AG09309 (cell line): ENCODE measurements at places on chromosomes 13 and 19.

DNA sequence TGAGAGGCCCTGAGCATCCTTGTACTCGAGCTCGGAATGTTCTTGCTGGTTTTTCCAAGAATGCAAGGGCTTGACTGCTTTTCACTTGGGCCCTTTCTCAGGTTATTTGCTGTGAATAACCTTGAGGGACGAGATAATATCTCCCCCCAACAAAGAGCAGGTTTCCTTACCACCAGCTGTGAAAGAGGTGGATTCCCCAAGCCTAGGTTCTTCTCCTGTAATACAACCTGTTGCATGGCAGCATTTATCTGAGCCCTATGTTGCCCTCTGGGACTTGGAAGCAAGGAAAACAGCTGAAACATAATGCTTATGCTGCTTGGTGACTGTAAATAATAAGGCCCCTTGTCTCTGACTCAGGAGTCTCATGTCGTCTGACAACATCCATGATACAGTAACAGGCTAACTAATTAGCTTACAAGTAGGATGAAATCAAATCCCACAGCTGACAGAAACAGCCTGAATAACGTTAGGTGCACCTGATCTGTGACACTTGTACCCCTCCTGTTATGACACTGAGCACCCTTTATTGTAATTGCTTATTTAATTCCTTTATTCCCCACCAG, 43.6 kb upstream of the RCBTB2 start:
- no peak for DNase-seq

GRCh38 chr13:82010780-82011179, 1669.9 kb upstream of the SPRY2 start:
- DNase-seq: no peak

DNA sequence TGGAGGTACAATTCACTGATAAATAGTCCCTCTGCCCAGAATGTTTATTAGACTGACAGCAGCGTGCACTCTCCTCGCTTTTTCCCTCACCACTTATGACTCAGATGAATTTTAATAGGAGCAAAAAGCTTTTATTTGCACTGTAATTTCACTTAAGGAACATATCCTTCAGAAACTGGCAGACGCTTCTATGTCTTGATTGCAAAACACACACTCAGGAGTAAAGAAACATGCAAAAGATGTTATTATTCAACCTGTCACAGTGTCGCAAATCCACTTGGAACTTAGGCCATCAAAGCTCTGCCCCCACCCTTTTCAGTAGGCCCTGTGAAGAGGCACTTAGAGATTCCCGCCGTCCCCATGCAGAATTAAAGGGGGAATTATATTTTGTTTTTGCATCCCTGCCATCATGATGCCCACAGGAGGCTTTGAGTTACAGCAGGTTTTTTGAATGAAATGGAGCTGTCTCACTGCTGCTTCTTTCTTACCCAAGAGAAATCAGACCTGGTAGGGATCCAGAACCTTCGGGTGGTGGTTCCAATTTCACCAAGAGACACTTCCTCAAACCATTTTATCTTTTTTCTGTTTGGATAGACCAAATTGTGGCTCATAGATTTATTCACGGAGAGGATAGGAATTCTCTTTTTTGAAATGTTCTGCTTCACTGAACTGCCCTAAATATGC, 74.5 kb downstream of the GGACT start:
- DNase-seq: peak; percentile 47

DNA sequence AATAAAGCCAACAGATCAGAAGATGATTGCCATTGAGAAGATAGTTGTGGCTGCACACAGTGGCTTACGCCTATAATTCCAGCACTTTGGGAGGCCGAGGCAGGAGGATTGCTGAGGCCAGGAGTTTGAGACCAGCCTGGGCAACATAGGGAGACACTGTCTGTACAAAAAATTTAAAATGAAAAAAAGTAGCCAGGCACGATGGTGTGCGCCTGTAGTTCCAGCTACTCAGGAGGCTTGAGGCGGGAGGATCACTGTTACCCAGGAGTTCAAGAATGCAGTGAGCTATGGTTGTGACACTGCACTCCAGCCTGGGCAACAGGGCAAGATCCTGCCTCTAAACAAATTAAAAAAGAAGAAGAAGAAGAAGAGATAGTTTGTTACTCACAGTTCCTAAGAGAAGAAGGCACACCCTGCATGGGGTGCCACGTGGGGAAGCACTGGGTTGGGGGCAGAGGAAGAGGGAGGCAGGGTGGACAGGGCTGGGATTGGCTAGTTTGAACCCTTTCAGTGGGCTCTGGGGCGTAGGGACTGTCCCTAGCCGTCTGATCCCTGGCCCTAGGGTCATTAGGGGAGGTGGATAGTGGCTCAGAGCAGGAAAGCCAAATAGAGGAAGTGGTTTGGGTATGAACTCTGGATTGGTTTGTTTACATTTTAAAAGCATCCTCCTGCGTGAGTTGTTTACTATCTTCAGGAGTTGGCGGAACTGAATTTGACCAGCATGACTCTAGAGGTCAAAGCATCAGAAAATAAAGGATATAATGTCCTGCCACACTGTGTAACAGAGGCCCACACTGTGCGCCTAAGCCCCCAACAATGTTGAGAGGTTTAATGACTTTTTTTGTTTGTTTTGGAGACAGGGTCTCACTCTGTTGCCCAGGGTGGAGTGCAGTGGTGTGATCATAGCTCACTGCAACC, 60.5 kb upstream of the MEDAG start:
- DNase-seq: no peak

DNA sequence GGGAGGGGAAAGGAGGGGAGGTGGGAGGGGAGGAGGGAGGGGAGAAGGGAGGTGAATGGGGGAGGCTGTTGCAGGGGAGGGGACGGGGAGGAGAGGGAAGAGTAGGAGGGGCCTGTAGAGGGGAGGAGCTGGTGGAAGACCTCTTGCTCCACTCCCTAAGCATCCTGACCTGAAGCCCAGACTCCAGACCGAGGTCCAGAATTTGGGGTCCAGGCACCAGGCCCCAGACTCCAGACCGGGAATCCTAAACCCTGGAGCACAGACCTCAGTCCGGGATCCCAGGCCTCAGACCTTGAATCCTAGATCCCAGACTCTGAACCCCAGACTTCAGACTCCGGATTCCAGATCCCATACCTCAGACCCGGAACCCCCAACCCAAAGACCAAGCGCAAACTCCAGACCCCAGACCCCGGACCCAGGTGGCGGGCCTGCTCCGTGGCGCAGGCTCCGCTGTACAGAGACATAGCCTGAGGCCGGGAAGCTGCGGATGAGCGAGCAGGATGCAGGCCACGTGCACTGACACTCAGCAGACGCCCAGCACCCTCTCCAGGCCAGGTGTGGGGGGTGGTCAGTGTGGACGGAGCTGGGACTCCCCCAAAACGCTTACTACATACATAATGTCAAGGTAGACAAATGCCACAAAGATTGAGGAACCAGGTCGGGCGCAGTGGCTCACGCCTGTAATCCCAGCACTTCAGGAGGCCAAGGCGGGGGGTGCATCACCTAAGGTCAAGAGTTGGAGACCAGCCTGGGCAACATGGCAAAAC, 710 bp upstream of the BTBD2 start:
- DNase-seq: peak; percentile 49

GRCh38 chr19:48329167-48329891, 4.0 kb downstream of the EMP3 start:
- DNase-seq: no peak

- DNase-seq: no peak
Observed at GRCh38 chr19:15015946-15016542, 33.2 kb upstream of the CASP14 start.

DNA sequence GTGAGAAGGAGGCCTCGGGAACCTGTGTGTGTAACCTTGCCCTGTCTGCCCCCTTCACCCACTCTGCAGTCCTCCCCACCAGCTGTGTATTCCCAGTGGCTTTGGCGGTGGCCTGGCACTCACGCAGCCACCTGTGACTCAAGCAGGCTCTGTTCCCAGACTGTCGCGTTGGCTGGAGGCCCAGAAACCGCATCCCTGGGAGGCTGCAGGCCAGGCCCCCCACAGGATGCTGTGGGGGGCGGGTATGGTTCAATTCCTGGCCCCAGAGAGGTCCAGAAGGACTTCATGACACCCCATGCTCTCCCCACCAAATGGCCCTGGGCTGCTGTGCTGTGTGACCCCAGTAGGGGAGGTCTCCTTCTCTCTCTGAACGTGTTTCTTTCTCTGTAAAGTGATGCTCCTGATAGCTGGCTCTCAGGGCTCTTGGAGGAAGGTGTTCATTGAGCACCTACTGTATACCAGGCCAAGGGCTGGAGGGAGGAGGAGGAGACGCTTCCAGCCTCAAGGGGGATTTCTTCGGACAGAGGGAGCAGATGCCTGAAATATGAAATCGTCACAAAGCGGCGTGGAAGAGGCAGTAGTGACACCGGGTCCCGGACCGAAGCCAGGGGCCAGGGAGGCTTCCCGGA, 1.9 kb upstream of the LINGO3 start:
- no peak for DNase-seq

GRCh38 chr13:35599384-35599783, 122.9 kb upstream of the MAB21L1 start:
- no peak for DNase-seq

DNA sequence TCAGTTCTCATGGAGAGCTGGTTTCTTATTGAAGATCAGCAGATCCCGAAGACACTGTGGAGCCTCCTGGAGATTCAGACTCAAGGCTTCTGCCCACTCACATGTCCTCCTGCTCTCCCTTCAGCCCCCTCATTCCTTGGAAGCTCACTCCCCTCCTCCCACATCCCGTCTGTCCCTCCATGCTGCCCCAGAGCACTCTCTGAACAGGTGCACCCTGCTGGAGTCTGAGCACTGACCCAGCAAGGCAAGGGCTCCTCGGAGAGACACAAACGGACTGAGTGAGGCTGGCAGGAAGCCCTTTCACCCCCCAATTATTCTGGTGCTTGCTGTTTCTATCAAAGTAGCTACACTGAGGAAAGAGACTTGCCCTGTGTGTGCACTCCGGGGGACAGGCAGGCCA, 374.0 kb downstream of the UQCRFS1 start:
- no peak for DNase-seq

GRCh38 chr13:112767506-112768471, 78.0 kb downstream of the ATP11A start:
- no peak for DNase-seq

- no peak for DNase-seq
Observed at GRCh38 chr19:35733180-35734125, 8.8 kb downstream of the IGFLR1 start.

DNA sequence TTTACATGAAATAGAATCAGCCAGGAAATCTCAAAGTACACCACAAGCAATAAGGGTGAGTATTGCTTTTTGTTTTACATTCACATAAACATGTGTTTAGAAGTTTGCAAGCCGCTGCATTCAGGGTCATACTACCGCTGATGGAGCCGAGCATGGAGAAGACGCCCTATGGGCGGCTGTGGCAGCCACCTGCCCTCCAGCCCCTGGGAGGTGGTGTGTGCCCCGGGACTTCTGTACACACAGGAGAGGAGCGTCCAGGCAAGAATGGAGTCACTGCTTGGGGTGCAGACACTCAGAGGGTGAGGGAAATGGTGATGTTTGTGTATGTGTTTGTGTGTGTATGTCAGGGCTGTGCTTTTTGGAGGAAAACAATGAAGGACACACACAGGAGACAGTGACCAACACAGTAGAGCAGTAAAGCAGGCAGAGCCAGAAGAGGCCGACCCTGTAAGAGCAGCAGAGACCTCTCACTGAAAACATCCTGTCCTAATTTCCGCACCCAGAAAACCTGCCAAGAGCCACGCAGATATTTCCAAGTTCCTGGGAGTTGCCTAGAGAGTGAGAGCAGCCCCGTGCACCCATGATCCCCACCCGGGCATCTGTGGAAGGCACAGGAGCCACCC, 108.1 kb upstream of the GJB6 start:
- DNase-seq: peak; percentile 2

- DNase-seq: no peak
Observed at GRCh38 chr13:23042181-23042580, 138.6 kb upstream of the SGCG start.

DNA sequence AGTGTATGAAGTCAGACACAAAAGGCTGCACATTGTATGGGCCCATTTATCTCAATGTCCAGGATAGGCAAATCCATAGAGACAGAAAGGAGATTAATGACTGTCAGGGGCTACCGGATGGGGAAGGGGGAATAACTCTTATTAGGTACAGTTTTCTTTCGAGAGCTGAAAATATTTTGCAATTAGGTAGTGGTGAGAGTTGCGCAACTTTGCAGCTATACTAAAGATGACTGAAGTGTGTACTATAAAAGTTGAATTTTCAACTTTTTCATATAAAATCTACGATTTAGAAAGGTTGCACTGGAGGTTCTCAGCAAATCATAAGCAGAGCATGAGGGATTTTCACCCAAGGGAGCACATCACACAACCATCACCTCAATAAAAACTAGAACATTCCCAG, 16.1 kb upstream of the SLC15A1 start:
- DNase-seq: no peak

GRCh38 chr13:49300276-49300675, 52.6 kb downstream of the CDADC1 start:
- no peak for DNase-seq

GRCh38 chr13:46104868-46105267, at the start of gene CPB2:
TSS of gene CPB2 (minus strand) at chr13:46105033. CDS start at chr13:46105009, 24 bp downstream.
- no peak for DNase-seq

DNA sequence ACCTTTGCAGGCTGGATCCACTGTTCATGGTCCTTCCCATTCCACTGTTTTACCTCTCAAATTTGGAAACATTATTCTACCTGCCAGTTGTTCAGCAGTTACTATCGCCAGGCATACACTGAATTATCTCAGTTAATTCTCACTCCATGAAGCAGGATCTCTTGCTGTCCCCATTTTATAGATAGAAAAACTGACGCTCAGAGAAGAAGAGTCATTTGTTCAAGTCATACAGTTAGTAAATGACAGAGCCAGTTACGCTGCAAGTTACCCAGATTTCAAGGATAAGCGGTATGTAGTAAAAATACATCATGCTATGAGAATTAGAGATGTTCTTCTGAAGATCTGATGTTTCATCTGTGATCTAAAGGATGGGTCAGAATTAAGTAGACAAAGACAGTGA, 40.2 kb upstream of the IGSF23 start:
- no peak for DNase-seq

- DNase-seq: no peak
Observed at GRCh38 chr19:3880471-3881271, at the start of gene ATCAY. TSS of gene ATCAY (plus strand) at chr19:3880685. CDS start at chr19:3885768, 5,083 bp downstream.

- no peak for DNase-seq
Observed at GRCh38 chr19:35714601-35715354, 3.0 kb upstream of the KMT2B start.

DNA sequence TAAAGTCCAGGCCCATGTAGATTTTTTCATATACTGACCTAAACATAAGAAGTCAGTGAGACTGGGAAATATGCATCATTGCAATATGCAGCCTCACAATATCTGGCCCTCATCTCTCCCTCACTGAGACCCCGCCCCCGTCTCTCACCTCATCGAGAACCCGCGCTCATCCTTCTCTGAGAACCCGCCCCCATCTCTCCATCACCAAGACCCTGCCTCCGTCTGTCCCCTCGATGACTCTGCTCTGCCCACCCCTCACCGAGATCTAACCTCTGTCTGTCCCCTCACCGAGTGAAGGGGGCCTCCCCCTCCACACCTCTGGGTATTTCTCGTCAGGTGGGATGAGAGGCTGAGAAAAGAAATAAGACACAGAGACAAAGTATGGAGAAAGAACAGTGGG, 20.5 kb upstream of the ZNF846 start:
- no peak for DNase-seq

DNA sequence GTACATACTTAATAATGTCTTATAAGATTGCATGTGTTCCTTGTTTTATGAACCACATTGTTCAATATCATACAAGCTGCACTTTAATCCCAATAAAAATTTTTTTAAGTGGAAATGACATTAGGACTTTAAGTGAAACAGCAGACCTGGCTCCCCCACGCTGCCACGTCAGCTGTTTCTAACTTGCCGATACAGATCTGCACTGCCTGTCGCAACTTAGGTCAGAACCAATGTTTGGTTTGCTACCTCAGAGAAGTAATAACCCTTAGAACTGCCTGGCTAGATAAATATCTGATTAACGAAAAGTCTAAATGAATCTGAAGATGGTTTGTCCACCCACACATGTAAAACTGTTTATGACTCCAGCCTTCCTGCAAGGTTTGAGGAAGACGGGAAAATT, 327.5 kb upstream of the DACH1 start:
- no peak for DNase-seq
